Hematopoietic multipotent progenitor cell treated with erythropoietin and hydrocortisone succinate and interleukin-3 and kit ligand, for 6 days (in vitro differentiated cells): ENCODE measurements at places on chromosomes 12 and 14.

DNA sequence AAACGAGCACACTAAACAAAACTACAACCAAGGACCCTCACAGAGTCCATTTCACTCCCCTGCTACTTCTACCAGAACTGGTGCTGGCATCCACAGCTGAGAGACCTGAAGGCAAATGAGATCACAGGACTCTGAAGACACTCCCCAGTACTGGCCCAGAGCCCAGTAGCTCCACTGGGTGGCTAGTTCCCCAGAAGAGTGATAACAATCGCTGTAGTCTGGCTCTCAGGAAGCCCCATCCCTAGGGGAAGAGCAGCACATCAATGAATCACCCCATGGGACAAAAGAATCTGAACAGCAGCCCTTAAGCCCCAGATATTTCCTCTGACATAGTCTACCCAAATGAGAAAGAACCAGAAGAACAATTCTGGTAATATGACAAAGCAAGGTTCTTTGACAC is 190.7 kb upstream of the BMP4 start:
- no peak for DNase-seq

GRCh38 chr12:120534703-120535655 is 823 bp downstream of the RNF10 start:
- peak; percentile 89 for DNase-seq

DNA sequence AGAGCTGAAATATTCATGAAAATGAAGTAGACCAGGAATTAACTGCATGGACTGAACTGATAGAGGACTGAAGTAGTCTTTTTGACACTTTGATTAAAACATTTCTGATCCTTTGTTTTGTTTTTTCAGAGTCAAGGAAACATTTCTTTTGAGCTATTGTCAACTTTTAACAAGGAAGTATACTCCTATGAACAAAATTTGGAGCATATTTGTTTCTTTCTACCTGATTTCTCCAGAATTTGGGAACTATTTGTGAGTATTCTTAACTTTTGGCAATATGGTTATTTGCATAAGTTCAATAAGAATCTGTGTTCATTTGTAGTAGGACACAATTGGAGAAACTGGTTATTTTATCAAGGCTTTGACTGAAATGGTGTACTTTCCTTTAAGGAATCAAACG is 71.3 kb upstream of the HECTD1 start:
- no peak for DNase-seq

- DNase-seq = no peak
These were observed 27.0 kb upstream of the SLC2A14 start for GRCh38 chr12:7899755-7900154.

DNA sequence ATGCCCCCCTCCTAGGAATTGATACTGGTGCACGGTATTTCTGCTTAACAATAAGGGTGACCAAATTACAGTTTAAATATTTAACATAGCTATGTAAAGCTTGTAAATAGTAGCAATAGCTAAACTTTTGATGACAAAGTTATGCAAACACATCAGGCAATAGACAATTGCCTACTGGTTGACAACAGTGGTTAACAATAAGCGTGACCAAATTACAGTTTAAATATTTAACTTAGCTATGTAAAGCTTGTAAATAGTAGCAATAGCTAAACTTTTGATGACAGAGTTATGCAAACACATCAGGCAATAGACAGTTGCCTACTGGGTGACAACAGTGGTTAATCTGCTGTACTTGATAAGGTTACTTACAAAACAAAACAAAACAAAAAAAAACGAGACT is 886.5 kb upstream of the FLRT2 start:
- no peak for DNase-seq

GRCh38 chr14:39374851-39375250 is 57.4 kb downstream of the FBXO33 start:
- no peak for DNase-seq

- peak; percentile 77 for DNase-seq
These were observed 19.1 kb downstream of the RPAP3 start for GRCh38 chr12:47686645-47687240.

DNA sequence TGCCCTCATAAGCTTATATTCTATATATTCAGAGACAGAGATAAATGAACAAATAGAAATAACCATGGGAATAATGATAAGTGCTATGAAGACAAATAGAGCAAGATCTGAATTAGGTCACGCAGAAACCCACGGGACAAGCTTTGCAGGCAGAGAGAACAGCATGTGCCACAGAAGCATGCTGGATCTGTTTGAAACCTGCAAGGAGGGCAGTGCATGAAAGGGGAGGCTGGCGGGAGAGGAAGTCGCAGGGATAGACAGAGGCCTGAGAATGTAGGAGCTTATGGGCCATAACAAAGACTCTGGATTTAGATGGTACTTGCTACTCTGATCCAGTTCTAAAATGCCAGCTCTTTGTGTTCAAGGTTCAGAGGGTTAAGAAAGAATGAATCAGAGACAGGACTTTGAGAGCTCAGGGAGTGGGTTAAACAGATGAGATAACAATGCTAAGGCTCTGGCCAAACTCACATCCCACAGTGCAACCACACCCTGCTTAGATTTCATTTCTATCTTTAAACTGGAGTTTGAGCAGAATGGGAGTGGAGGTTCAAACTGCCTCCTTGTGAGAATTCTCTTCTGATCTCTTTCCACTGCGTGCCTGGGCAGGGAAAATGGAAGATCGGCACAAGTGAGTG is 49.2 kb upstream of the PPP1R12A start:
- peak; percentile 3 for DNase-seq

GRCh38 chr14:85358136-85358785 is 171.7 kb upstream of the FLRT2 start:
- DNase-seq = no peak

DNA sequence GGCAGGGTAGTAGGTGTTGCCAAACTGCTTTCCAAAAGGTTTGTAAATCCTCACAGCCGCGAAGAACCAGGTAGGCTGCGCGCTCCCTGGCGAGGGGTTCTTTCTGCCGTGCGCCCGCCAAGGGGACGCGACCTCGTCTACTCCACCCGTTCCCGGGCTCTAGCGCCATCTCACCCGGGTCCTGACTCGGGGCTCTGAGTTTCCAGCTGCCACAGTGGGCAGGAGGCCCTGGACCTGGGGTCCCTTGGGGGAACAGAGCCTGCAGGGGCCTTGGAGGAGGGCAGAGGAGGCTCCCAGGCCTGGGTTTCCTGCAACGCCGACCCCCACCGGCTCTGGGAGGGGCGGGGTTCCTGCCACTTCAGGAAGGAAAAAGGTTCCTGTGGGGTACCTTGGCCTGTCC is 706 bp downstream of the ANHX start:
- DNase-seq = no peak

GRCh38 chr14:36717363-36717762 is 55.7 kb downstream of the PAX9 start:
- no peak for DNase-seq

- DNase-seq = no peak
These were observed 92.7 kb downstream of the PHETA1 start for GRCh38 chr12:111276146-111276545.

DNA sequence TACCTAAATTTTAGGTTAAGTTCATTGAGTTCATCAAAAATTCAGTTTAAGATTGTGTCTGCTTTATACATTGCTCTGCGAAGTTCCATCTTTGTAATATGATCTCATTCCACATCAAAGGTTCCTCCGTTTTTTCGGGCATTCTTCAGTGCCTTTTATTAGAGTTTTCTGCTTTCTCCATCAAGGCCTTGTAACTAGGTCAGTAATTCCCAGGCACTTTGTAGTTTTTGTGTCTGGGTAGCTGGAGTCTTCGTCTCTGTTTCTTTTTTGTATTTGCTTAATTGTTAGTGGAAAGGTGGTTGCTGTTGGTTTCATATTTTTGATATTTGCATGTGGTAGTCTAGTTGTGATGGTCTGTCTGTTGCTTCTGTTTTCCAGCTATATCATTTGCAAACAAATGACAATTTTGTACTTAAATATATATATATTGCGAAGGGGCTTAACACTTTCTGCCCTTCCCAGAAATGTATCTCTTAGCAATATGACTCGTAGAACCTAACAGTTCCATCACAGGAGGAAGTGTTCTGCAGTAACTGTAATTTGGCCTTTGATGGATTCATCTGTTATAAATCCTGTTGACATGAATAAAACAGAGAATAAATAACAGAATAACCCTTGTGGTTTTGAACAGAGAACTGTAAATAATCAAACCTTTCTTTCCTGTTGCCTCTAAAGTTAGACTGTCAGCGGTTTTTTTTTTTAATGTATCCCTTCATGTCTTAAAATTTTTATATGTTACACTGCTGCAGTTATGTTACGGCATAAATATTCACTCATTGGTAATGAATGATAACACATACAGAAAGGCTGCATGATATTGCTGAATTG is 88.4 kb upstream of the DYNC1H1 start:
- peak; percentile 13 for DNase-seq

DNA sequence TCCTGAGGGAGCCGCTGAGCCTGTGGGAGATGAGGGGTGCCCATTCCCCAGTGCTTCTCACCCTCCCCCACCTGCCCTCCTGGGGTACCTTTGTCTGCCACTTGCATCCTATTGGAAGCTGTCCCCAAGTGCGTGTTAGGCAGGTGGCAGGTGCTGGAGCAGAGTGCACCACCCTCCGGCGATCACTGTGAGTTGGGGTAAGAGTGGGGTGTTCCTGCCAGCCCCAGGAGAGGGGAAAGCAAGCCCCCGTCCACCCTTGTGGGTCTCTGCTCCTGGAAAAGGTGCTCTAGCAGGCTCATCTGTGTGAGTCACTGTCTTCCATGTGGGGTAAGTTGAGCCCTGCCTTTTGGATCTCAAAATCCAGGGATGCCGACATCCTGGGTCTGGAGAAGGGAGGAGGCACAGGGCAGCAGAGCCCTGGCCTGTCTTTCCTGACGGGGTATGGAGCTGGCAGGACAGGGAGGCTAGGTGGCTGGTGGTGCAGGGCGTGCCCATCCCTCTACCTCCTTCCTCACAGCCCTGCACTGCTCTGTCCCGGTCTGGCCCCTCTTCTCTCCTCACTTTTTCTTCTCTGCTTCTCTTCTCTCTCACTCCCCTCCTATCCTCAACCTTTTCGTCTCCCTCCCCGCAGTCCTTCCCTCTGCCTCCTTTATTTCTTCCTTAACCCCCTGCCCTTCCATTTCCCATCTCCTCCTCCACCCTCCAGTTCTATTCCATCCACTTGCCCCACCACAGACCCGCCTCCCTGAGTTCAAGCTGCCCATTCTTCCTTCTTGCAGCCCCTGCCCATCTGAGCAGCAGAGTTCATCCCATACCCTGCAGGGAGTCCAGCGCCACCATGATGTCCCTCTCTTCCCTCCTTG is 20.1 kb upstream of the KRT7 start:
- no peak for DNase-seq

GRCh38 chr12:96193725-96194575 is at the start of gene ELK3:
Gene ELK3 (plus strand): TSS chr12:96194375.
- DNase-seq = peak; percentile 71

- no peak for DNase-seq
These were observed 199.4 kb upstream of the NUDT4 start for GRCh38 chr12:93178154-93178878.

DNA sequence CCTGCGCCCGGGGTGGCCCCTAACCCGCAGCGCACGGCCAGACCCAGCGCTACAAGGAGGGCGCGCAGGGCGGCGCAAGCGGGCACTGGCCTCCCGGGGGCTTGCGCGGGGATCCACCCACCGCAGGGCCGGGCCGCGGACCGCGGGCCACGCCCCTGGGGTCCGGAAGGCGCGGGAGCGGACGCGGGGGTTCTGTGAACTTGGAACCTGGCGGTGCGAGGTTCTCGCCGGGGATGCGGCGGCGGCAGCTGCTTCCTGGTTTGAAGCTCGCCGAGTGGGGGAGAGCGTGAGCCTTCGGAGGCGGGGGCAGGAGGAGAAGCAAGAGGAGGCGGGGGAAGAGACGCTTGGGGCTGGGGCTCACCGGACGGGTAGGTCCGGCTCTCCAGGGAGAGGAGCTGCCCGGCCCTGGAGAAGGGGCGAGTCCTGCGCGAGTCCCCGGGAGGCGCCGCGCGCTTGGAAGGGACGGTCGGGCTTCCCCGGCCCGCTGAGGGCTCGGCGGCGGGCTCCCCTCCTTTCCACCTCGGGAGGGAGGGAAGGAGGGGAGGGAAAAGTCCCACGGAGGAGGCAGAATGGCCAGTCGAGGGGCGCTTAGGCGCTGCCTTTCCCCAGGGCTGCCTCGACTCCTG is at the start of gene PRKCH:
Gene PRKCH (plus strand): TSS at position 195 of the 626 bp plus-strand sequence. CDS start 523 bp downstream, outside the sequence.
- DNase-seq = peak; percentile 79

DNA sequence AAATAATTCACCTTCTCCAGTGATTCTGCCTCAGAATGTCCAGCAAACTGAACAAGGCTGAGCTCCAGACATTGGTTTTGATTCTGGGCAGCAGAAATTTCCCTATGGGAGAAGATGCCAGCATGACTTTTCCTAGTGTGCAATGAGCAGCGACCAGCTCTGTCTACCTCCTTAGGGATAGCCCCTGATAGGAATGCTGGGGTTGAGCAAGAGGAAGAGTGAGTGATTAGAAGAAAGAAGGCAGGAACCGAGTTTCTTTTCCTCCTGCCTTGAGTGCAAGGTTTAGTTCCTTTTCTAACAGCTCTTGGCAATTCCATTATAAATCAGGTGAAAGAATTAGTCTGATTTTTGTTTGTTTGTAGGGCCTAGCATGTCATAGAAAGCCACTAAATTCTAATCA is 379.0 kb downstream of the DAD1 start:
- no peak for DNase-seq

- DNase-seq = no peak
These were observed 192.1 kb upstream of the GARIN6 start for GRCh38 chr12:99455350-99456035.

DNA sequence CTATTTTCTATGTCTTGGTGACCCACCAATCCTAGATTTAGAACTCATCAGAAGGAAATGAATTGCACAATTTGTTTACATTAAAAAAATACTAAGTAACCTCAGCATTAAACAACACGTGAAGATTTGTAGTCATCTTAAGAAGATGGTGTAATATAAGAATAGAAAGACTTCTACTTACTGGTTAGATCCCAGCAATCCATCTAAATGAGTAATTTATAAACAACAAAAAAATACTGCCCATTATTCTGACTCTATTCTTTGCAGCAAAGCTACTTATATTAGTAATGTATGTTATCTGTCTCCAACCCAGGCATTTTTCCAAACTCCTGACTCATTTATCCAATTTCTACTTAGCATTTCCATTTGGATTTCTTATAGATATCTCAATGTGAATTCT is 67.8 kb downstream of the CD163L1 start:
- DNase-seq = no peak
